ENCODE measurements at places on chromosomes 4 and X.

- no peak for DNase-seq
These were observed 20.9 kb downstream of the ARSD start for GRCh38 chrX:2908125-2908685.

DNA sequence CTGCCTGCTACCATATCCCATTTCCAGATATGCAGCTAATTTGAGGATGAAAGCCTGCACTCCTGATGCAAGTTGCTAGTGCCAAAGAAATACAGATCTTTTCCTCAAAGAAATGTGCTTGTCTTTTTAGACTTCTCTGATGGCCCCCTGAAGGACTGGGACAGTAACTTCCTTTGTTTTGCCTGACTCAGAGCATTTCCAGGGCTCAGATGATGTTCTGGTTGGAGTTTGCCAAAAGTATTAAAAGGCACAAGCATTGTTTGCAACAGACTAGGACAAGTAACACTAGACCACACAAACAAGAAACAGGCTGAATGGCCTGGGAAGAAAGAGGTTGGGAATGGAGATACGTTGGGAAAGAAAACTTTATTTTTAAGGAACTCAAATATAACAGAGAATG is 175.2 kb downstream of the IL13RA2 start:
- no peak for DNase-seq

- DNase-seq = no peak
These were observed 20.7 kb upstream of the CTSO start for GRCh38 chr4:155974476-155974749.

GRCh38 chr4:10809905-10810304 is 125.3 kb upstream of the CLNK start:
- DNase-seq = no peak

- DNase-seq = no peak
These were observed 61.6 kb upstream of the STS start for GRCh38 chrX:7085879-7086278.

DNA sequence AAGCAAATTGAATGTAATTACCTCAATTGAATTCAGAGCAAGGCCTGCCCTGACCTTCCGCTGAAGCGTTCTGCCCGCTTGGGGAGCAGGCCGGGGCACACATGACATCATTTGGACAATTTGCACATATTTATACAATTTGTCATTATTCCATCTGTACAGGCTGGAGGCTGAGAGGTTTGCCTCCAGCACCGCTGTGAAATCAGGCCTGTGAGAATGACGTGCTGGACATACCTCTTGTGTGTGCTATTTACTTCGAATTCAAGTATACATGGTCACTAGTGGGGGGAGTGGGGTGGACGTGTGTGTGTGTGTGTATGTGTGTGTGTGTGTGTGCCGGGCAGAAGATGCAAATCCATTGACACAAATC is 285.6 kb downstream of the SHOX start:
- DNase-seq = no peak

- DNase-seq = no peak
These were observed 40.8 kb downstream of the CLCN4 start for GRCh38 chrX:10197279-10198210.

DNA sequence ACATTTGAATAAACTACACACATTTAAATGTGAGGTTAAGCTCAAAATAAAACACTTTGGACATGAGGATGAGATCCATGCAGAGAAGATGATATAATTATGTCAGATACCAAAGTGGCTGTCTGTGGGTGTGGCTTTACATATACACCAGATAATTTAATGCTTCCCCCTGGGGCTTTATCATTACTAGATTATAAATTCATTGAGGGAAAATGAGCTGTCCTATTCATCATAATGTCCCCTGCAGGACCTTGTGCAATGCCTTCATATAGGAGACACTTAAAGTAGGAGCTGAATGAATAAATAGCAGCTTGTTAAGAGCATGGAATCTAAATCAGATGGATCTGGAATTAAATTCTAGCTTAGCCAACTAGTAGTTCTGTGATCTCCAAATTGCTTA is 49.7 kb downstream of the OTC start:
- no peak for DNase-seq
